Activated naive CD4-positive, alpha-beta T cell treated with anti-CD3 and anti-CD28 coated beads, Interleukin-2, amount 50 U/mL, for 16 hours (primary cell): ENCODE measurements at places on chromosomes 11 and 22.

- peak; percentile 65 for DNase-seq
These were observed 21.0 kb upstream of the ADSL start for GRCh38 chr22:40325315-40325714.

DNA sequence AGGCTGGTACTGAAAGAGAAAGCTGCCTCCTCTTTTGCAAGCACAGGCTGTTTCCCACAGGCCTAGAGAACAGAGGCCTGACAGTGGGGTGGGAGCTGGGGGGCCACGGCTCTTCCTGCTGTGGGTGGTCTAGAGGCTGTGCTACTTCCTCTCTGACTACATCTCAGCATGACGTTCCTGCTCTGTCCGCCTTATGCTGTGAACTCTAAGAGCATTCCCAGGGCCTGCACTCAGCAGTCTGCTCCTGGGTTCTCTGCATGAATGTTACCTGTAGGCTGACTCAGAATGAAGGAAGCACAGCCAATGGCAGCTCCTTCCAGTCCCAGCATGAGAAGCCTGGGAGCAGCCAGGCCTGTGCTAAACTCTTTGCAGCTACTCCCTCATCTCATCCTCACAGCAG lies 534.3 kb downstream of the NTM start:
- no peak for DNase-seq

DNA sequence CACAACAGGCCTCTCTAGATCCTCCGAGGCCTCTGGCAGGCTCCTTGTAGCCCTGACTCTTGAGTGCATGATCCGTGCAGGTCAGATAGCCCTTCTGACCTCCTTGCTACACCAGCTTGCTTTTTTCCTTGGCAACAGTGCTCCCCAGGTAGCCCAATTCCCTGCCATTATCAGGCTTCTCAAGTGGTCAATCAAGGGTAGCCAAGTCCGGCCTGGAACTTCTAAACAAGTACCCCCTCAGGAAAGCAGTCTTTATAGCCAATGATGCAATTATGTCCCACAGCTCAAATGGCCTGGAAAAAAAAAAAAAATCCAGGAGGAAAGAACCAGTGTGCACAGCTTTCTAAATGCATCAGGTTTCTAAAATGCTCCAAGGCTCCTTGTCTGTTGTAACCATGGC lies 59.8 kb downstream of the TENM4 start:
- DNase-seq = no peak

- no peak for DNase-seq
These were observed 85.2 kb downstream of the TSPAN18 start for GRCh38 chr11:44811841-44812448.

GRCh38 chr11:70491696-70492472 lies 93.6 kb downstream of the CTTN start:
- DNase-seq = peak; percentile 2

DNA sequence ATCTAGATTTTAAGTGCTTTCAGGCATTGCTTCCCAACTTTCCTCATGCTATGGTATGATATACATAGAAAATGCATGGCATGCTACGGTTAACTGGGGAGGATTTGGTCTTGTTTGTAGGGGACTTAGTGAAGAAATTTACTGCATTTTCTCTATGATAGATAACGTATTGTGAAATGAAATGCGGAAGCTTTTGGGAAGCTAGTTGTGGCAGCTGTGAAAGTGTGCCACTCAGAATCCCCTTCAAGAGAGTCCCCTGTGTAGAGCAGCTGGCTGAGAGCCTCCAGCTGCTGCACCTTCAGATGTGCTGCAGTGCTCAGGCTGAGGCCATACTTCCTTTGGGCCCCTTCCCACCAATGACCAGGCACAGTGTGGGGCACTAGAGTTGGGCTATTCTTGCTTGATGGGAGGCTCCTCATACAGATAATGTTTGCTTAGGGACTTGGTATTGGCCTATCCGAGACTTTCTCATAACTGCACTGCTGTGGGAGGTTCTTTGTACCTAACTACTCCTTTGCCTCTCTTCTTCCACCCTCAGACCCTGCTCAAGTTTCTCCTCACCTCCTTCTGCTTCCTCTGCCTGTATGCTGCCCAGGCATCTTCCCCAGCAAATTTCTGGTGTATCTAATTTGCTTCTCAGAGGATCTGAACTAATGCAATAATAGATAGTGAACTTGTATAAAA lies 67.3 kb downstream of the HIPK3 start:
- no peak for DNase-seq

GRCh38 chr11:117597071-117597470 lies 199.9 kb downstream of the DSCAML1 start:
- peak; percentile 31 for DNase-seq

DNA sequence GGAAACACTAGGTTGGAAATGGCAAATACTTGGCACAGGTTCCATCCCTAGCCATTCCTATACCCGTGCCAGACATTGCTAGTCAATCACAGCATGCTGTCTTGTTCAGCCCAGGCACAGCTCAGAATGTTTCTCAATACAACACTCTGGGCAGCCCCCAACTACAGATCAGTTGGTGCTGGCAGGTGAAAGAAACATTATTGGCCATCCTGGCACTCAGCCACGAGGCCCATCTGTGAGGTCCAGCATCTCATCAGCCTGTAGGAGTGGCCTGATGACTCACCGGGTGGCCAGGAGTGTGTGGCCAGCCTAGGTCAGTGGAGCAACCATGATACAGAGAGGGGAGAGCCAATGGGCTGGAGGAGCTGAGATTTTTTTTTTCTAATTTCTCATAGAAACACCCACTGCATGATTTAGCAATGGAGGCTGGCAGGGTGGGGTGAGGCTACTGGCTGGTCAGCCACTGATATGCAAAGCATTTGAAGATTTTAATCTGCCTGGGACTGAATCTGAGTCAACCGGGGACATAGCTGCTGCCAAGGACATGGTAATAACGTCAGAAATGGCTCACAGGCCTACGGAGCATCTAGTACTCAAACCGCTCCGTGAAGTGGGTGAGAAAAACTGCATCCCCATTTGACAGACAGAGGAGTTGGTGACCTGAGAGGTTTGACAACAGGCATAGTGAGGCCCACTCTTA lies 5.4 kb downstream of the MYO18B start:
- DNase-seq = no peak

- DNase-seq = peak; percentile 82
These were observed 11.7 kb upstream of the SORL1-AS1 start for GRCh38 chr11:121464352-121464946.

GRCh38 chr11:8532475-8532874 lies 61.6 kb downstream of the STK33 start:
- no peak for DNase-seq

GRCh38 chr22:27252282-27253049 lies 549.1 kb downstream of the MN1 start:
- no peak for DNase-seq

DNA sequence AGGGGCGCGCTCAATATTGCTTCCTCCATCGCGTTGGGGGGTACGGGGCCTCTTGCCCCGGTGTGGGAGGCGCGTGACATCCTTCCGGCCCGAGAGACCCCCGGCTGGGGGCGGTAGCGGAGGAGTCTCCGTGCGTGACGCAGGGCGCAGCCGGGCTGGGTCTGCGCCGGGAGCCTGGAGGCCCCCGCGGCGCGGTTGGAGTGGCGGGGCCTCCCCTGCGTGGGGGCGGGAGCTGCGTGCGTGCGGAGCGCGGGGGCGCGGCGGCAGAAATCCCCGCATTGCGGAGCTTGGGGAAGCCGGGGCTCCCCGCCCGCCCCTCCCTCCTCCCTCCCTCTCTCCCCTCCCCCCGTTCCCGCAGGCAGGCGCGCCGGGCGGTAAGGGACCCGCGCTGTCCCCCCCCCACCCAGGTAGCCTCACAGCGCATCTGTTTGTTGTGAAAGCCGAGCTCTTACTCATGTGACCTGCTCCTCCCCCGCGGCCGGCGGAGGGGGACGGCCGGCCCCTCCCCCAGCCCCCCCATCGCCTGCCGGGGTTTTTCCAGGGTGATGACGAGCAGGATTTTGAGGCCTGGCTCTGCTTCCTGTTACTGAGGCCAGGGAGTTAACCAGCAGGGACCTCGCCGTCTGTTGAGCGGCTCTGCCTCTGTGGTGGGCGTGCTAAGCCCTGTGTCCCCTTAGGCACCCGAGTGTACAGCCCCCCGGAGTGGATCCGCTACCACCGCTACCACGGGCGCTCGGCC lies 1.6 kb downstream of the PIM3 start:
- peak; percentile 86 for DNase-seq

DNA sequence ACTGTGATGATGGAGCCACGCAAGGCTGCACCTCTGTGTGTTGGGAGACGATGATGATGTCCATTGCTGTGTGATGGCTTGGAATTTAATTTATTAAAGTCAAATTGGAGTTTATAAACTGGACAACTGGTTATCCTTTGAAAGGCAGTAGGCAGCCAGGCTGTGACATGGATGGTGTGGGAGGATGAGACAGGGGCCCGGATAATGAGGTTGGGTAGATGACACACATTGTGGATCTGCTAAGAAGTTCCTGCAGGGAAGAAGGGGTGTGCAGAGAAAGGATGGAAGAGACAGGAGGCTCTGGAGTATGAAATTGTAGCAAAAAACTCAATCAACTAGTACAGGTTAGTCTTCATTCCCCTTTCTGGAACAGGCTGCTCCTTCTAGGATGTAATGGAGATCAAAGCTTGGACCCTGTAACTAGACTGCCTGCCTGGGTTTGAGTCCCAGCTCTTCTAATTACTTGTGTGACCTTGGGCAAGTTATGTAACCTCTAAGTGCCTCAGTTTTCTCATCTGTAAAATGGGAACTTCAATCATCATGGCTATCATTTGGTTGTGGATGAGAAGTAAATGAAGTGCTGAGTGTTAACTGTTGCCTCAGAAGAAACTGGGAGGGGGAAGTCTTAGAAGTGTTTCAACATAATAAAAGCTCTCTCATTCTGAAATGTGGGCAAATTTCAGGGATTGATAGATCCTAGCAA lies 4.2 kb upstream of the HINFP start:
- DNase-seq = no peak
